ENCODE measurements at places on chromosomes 11 and 22.

- no peak for DNase-seq
Observed at GRCh38 chr11:131745405-131745804, 375.0 kb downstream of the NTM start.

DNA sequence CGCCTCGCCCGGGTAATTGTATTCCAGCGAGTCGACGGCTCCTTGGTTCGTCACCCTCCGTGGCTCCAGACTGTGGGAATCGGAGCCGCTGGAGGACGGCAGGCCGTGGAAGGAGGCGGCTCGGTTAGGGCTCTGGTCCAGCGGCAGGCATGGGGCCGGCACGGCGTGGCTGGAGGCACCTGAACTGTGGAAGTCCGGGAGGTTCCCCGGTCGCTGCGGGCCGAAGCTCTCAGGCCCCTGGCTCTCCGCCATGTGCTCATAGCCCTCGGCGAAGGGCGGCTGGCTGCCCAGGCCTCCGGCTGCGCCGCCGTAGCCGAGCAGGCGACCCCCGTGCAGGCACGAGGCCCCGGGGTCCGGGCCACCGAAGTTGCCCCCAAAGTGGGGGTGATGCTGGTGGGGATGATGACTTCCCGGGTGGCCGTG is 1.7 kb downstream of the MN1 start:
- no peak for DNase-seq

DNA sequence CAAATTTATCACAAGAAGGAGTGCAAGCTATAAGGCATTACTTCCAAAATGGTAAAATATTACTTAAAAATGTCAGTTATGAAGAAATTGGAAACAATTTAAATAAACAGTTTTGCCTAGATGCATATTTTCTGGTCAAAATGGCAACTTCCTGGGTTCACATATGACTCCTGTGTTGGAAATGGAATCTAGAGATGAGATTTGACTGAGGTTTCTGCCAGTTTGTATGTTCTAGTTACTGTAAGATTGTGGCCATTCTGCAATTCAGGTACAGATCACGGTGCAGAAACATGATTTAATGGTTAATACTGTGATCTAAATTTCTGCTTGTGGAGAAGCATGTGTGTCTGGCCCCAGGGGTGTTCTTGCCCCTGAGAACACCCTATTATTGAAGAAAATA is 3.4 kb upstream of the OR4C6 start:
- DNase-seq = no peak

DNA sequence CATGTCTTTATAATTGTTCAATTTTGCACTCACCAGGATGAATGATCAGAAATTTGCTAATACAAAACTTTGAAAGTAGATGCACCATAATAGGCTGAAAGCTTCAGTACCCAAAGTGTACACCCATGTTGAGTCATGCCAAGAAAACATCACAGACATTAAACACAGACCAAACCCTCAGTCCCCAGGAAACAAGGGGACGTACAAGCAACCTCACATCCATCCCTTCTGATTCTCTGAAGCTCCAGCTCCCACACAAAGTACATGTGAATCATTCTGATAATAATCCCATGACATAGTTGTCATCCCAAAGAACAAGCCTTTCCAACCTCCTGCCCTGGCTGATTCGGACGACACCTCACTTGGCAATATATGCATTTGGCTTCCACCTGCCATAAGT is 183.8 kb downstream of the SNX19 start:
- DNase-seq = no peak

DNA sequence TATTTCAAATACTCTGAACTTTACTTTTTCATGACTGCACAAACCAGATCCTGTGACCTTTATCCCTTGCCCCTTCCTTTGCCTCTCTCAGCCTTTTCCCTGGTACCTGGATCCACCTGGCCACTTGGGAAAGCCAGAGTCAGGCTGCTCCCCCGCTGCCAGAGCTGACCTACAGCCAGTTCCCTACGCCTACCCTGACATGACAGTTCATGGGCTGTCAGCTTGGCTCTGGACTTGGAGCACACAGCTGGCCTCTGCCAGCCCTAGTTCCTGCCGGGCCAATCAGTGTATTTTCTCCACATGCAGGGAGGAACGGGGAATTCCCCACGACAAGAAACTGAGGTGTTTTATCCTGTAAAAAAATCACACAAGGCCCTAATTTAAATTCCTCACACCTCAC is 382.6 kb downstream of the INSC start:
- DNase-seq = no peak

- no peak for DNase-seq
Observed at GRCh38 chr11:22337596-22338485, at the start of gene SLC17A6. Gene SLC17A6, plus strand, starts transcription at chr11:22338381. Its CDS starts 153 bp downstream, at chr11:22338534.

DNA sequence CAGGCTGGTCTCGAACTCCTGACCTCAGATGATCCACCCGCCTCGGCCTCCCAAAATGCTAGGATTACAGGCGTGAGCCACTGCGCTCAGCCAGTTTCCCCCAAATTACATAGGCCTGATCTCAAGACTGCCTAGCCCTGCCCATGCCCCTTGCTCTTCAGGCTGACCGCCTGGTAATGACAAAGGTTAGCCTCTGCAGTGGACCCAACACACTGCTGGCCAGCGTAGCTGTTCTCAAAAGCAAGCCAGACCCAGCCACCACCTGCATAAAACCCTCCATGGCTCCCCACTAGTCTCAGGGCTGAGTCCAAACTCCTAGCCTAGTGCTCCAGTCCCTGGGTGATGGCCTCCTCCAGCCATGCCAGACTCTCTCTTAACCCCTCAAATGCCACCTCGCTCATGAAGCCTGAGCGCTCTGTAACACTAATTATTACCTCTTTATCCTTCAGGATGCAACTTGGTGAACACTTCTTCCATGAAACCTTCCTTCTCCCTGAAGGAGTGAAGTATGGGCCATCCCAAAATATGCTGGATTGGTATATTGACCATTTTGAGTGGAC is 836 bp upstream of the RSPH14 start:
- no peak for DNase-seq

GRCh38 chr11:72224564-72225410 is at the start of gene INPPL1:
Gene INPPL1, plus strand, starts transcription at chr11:72224767. Its CDS starts 218 bp downstream, at chr11:72224985.
- peak; percentile 34 for DNase-seq

DNA sequence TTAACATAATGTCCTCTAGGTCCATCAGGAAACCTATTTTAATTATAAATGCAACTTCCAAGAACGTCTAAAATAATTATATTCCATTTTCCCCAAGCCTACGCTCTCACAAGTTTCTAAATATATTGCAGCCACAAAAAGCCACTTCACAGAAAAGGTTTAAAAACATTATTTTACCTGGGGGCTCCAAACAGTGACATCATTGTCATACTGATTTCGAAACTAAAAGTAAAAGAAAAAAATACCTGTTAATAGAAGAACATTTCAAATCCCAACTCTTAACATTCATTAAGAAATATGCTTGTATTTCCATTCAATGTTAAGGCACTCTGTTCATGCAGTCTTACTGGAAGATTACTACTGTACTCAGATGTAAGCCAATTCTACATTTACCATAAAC is 1.4 kb downstream of the PSMA1 start:
- no peak for DNase-seq

DNA sequence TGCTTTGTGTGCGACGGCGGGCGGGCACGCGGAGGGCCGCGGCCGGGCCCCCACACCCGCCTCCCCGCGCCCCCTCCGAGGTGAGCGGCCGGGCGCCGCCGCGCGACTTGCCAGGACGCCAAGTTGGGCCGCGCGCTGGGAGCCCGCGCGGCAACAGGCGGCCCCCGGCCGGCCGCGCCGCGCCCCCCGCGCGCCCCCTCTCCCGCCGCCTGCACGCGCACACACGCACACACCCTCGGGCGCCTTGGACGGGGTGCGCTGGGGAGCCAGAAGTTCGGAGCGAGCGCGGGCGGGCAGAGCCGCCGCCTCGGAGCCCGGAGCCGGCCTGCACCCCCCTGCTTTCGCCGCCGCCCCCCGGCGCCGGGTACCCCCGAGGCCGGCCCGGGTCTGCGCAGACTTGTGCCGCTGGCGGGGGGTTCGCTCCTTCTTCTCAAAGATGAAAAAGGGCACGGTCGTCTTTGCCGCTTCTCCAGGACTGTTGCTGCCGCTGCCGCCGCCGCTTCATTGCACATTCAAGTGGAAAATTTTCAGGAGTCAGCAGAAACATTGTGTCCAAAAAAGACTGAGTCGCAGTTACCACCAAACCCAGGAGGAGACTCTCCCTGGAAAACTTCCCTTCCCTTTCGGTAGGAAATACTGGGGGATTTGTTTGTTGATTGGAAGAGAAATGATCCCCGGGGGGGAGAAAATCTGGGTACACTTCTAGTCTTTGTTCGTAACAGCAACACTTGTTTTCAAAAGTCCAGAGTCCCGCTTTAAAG is 895 bp downstream of the TEAD1 start:
- DNase-seq = peak; percentile 47

DNA sequence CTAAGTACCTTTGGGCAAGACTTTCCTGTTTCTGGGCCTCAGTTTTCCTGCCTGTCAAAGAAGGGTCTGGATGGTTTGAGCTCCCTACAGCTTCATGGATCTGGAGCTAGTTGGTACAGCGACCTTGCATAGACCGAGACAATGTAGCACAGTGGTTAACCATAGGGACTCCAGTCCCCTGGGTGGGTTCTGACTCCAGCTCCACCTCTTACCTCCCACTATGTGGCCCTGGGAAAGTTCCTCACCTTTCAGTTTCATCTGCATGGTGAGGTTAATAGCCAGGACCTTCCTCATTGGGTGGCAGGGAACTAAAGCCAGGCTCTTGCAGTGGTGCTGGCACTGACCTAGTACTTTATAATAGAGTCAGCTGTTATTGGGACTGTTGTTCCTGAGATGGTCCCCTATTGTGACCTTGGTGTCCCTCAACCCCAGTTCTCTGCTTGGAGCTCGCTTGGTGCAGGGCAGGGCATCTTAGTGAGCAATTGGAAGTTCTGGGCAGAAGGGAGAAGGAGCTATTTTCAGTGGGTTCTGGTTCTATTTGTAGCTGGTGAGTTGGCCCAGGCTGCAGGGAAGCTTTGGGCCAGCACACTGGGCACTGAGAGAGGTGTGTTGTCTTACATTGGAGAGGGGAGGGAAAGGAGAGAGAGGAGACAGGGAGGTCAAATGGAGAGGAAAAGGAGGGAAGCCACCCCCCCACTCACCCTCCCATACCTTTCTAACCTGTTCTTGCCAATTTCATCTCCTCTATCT is 10.7 kb upstream of the MTMR3 start:
- no peak for DNase-seq

DNA sequence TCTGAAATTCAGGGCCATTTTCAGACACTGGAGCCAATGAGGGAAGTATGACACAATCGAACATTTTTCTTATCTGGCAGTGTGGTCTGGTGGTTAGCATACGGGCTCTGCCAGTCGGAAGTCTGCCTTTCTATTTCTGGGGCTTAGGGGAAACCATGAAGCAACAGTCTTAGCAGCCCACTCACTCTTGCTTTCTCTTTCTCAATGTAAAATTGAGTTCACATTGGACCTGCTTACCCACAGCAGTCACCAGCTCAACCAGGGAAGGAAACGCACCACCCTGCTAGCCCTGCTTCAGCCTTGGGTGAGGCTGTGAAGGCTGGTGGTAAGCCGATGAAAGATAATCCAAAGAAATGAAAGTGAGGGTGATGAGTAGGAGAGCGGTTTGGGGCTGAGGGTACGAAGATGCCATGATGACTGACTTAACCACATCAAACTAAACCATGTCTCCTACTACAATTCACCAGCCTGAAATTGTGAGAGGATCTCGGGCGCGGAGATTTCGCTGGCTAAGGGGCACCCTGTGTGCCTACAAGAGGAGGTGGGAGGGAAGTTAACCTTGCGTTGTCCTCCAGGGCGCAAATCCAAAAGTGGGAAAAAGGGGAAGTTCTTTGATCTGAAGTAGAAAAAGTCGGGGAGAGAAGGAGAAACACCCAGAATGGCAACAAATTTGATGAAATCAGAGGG is 2.0 kb upstream of the LMO2 start:
- no peak for DNase-seq

- no peak for DNase-seq
Observed at GRCh38 chr11:64877390-64878222, 815 bp downstream of the EHD1 start.
